ENCODE measurements at places on chromosomes 6 and 20.

DNA sequence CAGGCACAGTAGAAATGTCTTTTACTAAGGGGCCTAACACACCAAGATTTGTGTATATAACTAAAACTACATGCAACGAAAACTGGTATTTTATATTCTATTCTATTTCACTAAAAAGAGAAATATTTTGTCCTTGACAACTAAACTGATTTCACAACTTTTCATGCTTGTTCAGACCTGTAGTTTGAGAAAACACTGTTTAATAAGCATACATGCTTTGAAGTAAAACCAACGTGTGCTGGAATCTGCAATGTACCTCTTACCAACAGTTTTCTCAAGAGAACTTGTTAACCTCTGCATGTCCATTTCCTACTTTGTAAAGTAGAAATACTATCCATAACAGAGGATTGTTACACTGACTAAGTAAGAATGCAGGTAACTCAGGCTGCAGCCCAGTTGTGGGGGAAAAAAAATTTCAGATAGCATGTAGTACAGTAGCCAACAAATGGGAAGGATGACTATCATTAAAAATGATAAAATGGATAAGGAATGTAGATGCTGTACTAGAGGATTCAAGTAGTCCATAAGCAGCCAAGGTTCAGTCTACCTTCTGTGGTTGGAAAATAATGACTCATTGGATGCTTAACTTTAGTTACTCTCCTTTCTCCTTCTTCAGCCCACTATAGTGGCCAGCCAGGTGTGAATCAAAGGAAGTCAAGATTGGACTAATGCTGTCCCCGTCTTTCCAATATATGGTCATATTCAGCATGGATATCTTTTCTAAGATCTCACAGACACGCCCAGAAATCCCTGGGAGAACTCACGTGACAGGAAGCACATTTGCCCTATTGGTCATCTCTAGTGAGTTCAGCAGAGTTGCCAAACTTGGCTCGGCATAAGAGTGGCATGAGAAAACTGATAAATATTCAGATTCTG lies 65.2 kb downstream of the HFE start:
- DNase-seq, result no peak

GRCh38 chr20:37526839-37527637 lies 638 bp downstream of the BLCAP start:
- DNase-seq, result no peak

DNA sequence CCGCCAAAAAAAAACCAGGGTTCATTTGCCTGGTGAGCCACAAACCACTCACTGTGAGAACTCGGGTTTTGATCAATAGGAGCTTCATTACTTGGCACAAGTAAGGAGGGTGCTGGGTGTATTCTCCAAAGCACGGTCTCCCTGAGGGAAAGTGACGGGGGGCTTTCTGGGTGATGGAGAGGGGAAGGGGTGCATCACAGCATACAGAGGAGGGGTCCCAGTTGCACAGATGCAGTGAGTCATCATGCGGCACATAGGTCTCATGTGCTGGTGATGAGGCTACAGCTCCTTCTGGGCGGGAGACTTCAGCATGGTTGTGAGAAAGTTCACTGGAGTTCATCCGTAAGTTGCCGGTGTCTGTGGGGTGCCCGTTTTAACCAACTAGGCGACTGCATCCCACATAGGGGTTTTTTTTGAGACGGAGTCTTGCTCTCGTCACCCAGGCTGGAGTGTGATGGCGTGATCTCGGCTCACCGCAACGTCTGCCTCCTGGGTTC lies 36.2 kb downstream of the SUN5 start:
- DNase-seq, result no peak

- DNase-seq, result no peak
Measured at GRCh38 chr6:35154947-35155346, 13.8 kb upstream of the TCP11 start.

DNA sequence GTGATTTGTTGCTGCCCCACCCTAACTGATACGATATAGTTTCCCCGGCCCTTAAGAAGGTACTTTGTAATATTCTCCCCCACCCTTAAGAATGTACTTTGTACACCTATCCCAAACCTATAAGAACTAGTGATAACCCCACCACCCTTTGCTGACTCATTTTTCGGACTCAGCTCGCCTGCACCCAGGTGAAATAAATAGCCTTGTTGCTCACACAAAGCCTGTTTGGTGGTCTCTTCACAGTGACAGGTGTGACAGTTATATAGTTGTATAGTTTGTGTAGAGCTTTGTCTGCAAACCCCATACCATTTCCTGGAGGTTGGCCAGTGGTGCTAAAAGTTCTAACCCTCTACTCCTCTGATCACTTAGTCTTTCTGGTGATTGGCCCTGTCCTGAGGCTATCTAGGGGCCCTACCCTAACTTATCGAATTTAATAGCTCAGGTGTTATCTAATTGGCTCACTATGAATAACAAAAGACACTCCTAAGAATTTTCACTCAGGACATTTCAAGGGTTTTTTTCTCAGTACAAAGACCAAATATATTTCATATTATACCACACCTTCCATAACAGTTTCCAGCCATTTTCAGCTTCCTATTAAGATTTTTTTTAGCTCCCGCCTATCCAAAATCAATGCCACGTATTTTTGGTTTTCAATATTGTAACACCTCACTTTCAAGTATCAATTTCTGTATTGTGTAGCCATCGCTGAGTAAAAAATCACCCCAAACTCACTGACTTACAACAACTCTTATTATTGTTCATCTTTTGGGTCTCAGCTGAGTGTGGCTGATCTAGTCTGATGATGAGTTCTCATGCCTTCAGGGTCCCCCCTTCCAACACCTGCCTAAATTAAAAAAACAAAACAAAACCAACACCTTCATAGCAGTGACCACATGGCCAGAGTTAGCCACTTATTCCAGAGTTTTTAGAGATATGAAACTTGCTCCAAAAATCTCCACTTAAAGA lies 9.8 kb upstream of the BTN1A1 start:
- peak; percentile 8 for DNase-seq

- no peak for DNase-seq
Measured at GRCh38 chr6:124963416-124963785, 1.2 kb downstream of the RNF217 start.

- no peak for DNase-seq
Measured at GRCh38 chr20:19692100-19692499, 66.0 kb upstream of the RIN2 start.

- DNase-seq, result no peak
Measured at GRCh38 chr20:2619961-2620595, 32.4 kb upstream of the NOP56 start.

GRCh38 chr6:169577974-169578373 lies 123.9 kb downstream of the WDR27 start:
- no peak for DNase-seq

- DNase-seq, result peak; percentile 20
Measured at GRCh38 chr6:27176096-27176495, 71.4 kb upstream of the PRSS16 start.

GRCh38 chr6:42374018-42374669 lies 77.6 kb downstream of the TRERF1 start:
- DNase-seq, result peak; percentile 87

GRCh38 chr6:139577763-139578604 lies 203.5 kb upstream of the CITED2 start:
- no peak for DNase-seq

GRCh38 chr20:59676126-59676850 lies 71.9 kb downstream of the PHACTR3 start:
- DNase-seq, result no peak
